PC-9 (cell line): ENCODE measurements at places on chromosomes 11 and 22. TPM values are rescaled to one million over a fixed set of nuclear protein-coding genes. Genes with fewer than 3 reads are reported as not detected.
A peak's percentile ranks its signal among the peaks of the same experiment; 100 is the strongest.

The ART5 gene
- total RNA-seq: not detected in 2 replicates

The TTC28 gene
- 6.7 and 8.5 TPM in 2 replicates for total RNA-seq

The TMPRSS6 gene
- total RNA-seq: 0.79 and 0.88 TPM in 2 replicates

The OSBPL5 gene
- 6.4 and 8.8 TPM in 2 replicates for total RNA-seq

The SYT7 gene
- 4.0 and 8.9 TPM in 2 replicates for total RNA-seq

The IPO7 gene
- 83.7 and 126 TPM in 2 replicates for total RNA-seq

GRCh38 chr11:35786188-35786587 is 123.6 kb downstream of the TRIM44 start:
- no peak for DNase-seq

- DNase-seq: no peak
Measured at GRCh38 chr11:96219981-96220623, 122.9 kb downstream of the MAML2 start.

- DNase-seq: no peak
Measured at GRCh38 chr11:108223348-108224149, 682 bp downstream of the ATM start.

DNA sequence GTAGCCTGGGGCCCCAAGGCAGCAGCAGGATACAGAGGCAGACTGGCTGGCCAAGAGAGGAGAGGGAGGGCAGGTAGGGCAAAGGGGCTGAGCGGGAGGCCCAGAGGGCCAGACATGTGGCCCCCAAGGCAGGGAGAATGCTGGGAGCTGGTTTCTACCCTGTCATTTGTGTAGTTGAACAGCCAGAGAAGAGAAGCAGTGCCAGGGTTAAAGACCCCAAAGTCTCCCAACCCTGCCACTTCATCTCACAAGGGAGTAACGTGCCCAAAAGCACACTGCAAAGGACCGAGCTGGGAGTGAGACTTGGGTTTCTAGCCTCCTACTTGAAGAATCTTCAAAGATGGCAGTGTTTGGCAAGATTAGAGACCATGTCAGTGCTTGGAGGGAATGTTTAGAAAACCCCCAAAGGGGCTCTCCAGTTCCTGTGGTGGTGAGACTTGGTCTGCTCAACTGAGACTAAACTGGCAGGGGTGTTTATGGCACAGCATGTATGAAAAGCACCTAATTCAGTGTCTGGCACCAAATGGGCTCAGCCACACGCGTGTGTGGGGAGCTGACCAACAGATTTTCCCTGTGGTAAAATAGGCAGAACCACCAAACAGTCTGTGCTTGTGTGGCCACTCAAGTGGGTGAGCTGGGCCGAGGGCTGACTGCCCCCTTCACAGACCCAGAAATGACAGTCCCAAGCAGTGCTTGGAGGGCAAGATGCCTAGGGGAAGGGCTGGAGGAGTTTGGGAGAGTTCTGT is 68.2 kb upstream of the CLTCL1 start:
- no peak for DNase-seq

DNA sequence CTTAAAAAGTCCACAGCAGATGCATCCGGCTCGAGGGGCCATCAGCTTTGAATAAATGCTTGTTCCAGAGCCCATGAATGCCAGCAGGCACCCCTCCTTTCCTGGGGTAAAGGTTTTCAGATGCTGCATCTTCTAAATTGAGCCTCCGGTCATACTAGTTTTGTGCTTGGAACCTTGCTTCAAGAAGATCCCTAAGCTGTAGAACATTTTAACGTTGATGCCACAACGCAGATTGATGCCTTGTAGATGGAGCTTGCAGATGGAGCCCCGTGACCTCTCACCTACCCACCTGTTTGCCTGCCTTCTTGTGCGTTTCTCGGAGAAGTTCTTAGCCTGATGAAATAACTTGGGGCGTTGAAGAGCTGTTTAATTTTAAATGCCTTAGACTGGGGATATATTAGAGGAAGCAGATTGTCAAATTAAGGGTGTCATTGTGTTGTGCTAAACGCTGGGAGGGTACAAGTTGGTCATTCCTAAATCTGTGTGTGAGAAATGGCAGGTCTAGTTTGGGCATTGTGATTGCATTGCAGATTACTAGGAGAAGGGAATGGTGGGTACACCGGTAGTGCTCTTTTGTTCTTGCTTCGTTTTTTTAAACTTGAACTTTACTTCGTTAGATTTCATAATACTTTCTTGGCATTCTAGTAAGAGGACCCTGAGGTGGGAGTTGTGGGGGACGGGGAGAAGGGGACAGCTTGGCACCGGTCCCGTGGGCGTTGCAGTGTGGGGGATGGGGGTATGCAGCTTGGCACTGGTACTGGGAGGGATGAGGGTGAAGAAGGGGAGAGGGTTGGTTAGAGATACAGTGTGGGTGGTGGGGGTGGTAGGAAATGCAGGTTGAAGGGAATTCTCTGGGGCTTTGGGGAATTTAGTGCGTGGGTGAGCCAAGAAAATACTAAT is 1.9 kb downstream of the NEAT1 start:
- DNase-seq: peak; percentile 59

DNA sequence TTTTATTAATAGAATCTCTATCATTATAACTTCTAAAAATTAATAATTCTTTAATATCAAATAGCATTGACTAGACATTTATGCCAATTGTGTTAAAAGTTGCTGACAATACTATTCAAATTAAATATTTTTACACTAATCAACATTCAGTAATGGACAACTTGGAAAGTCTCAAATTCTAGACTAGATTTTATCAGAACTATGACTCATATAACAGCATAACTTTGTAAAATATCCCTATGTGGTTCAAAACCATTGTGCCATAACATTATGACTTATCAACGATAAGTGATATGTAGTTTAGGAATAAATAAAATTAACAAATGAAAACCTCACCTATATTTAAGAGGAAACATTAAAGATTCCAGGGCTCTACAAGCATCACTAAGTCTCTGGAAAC is 291.8 kb downstream of the SBF2 start:
- DNase-seq: no peak

DNA sequence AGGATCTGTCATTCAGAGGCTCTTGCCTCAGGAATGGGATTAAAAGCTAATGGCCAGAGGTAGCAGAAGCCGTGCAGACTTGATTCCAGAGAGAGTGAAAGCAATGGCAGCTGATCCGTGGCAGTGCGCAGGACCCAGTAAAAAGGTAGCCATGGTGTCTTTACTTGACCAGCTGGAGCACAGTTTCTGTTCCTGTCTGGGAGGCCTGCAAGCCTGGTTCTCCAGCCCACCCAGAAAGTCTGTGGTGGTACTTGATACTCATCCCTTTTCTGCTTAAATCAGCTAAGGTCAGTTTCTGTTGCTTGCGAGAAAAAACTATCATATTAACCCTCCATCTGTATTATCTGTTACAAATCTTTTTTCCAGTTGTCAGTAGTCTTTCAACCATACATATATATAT is 86.7 kb downstream of the RPS6KA4 start:
- no peak for DNase-seq

- no peak for DNase-seq
Measured at GRCh38 chr22:40922484-40923303, 28.5 kb upstream of the RBX1 start.

GRCh38 chr11:9834291-9834690 is 170.4 kb downstream of the SWAP70 start:
- DNase-seq: no peak

DNA sequence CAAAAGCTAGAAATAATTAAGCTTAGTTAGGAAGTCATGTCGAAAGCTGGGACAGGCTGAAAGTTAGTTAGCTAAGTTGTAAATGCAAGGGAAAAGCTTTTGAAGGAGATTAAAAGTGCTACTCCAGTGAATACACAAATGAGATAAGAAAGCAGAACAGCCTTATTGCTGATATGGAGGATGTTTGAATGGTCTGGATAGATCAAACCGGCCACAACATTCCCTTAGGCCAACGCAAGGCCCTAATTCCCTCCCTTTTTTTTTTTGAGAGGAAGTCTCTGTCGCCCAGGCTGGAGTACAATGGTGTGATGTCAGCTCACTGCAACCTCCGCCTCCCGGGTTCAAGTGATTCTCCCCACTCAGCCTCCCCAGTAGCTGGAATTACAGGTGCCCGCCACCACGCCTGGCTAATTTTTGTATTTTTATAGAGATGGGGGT is 23.3 kb upstream of the WEE1 start:
- DNase-seq: no peak

- no peak for DNase-seq
Measured at GRCh38 chr11:6237761-6238302, 1.1 kb upstream of the CNGA4 start.

DNA sequence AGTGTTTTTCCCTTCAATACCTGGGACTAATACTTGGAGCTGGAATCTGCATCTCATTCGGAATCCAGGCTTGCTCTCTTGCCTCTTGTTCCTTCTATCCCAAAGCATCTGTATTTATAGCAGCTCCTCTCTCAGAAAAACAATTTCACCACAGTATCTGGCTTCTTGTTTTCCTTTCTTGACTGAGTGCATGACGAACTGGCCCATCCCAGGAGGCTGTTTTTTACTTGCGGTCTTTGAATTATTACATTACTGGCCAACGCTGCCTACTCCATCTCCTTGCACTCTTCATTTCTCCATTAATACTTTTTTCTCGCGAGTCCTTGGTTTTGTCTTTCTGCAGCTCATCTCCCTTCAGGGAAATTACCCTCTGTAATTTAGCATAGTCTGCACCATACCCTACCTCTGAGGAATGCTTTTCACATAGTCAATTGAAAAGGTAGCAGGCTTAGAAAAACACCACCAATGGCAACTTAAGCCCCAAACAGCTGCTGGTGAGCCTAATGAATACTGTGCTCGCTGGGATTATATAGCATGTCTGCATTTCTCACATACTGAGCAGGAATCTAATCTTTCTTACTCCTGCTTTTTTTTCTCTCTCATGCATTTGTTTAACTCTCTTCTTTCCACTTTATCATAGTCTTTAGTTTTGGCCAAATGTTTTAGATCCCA is 277.4 kb upstream of the SESN3 start:
- DNase-seq: no peak

- no peak for DNase-seq
Measured at GRCh38 chr11:57566905-57567514, 462 bp downstream of the UBE2L6 start.

GRCh38 chr11:128517451-128518230 is 69.7 kb downstream of the ETS1 start:
- no peak for DNase-seq

DNA sequence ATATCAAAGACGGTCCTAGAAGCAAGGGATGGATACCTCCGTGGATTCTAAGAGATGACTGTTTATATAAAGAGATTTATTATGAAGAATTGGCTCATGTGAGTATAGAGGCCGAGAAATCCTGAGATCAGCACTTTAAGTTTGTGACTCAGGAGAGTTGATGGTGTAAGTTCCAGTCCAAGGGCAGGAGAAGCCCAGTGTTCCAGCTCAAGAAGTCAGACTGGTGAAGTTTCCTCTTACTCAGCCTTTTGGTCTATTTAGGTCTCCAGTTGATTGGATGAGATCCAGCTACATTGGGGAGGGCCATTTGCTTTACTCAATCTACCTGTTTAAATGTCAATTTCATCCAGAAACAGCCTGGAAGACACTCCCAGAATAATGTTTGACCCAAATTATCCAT is 45.1 kb downstream of the TSPAN18 start:
- DNase-seq: no peak
